SJSA1 (cell line): ENCODE measurements at places on chromosomes 16 and 17. TPM values are rescaled to one million over a fixed set of nuclear protein-coding genes. Genes with fewer than 3 reads are reported as not detected.
A peak's percentile ranks its signal among the peaks of the same experiment; 100 is the strongest.

Gene ZFP3
- total RNA-seq: 0.18 and 0.41 TPM in 2 replicates

Gene SERPINF2
- not detected in 2 replicates for total RNA-seq

DNA sequence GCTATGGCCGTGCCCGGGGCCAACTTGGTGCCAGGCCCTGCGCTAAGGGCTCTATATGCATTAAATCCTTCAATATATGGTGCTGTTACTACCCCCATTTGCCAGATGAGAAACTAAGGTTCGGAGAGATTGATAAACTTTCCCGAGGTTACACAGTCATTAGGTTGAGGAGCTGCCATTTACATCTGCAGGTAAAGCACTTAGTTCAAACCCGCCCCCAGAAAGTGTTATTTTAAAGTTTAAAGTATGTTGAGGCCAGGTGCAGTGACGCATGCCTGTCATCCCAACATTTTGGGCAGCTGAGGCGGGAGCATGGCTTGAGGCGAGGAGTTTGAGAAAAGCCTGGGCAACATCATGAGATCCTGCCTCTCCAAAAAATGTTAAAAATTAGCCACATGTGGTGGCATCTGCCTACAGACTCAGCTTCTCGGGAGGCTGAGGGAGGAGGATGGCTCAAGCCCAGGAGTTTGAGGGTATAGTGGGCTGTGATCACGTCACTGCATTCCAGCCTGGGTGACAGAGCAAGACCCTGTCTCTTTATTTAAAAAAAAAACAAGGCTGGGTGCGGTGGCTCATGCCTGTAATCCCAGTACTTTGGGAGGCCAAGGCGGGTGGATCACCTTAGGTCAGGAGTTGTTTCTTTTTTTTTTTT is 264.7 kb downstream of the PARN start:
- DNase-seq: peak; percentile 84

- no peak for DNase-seq
Observed at GRCh38 chr16:442976-443375, 17.5 kb downstream of the RAB11FIP3 start.

- no peak for DNase-seq
Observed at GRCh38 chr17:49521471-49522356, 26.6 kb downstream of the NGFR start.
